NCI-H1048 (cell line): ENCODE measurements at places on chromosomes 1 and 21.

DNA sequence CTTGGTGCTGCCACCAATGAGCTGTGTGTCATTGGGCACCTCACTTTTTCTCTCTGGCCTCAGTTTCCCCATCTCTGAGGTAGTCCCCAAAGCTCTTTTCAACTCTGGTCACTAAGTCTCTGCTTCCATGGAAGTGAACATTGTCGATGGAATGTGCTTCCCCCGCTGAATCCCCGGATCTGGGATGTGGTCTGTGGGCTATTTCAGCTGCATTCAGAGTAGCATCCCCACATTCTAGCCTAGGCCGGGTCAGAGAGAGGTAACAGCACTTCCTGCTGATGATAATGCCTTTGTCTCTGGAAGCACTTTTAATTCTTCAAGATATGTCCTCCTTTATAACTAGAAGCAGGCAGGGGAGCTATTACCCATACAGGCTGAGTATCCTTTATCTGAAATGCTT lies 29.8 kb downstream of the RASSF5 start:
- no peak for DNase-seq

DNA sequence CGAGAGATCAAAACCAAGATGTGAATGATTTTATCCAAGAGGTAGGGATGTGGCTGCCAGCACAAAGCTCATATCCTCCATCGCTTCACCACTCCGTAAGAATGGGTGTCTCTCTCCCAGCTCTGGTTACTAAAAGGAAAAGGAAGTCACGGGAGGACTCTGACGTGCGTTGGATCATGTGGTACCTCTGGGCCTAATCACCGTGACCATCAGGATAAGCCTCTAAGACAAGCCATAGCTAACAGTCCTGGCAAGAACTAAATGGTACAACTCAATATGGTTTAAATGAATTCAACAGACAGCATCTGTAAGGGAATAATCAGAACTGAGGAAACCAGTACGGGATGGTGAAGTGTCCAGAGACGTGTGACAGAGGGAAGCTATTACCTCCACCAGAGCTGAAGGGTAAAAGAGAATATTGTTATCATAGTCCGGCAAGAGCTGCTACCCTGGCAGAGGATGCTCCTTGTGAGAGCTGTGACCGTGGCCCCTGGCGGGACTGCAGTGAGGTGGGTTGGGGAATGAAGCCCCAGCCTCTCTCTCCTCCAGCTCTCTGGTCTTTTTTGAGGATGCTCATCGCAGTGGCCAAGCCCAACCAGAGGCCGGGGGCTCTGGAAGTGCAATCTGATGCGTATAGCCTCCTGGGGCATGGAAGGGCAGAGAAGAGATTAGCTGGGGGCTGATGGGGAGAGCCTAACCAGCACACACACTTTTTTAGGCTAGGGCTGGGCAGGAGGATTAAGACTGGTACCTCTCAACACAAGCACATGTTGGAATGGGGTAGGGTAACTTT lies 54.2 kb downstream of the KIAA1614 start:
- no peak for DNase-seq

- no peak for DNase-seq
These were observed 3.3 kb downstream of the RIMS3 start for GRCh38 chr1:40662151-40662550.

GRCh38 chr1:167627865-167628641 lies 2.0 kb upstream of the RCSD1 start:
- DNase-seq, result no peak
